ENCODE measurements at places on chromosomes 4 and X.
A peak's percentile ranks its signal among the peaks of the same experiment; 100 is the strongest.

GRCh38 chr4:150140774-150141400, 62.6 kb downstream of the DCLK2 start:
- DNase-seq, result no peak

GRCh38 chrX:130211415-130212186, 39.8 kb downstream of the RAB33A start:
- DNase-seq, result no peak

DNA sequence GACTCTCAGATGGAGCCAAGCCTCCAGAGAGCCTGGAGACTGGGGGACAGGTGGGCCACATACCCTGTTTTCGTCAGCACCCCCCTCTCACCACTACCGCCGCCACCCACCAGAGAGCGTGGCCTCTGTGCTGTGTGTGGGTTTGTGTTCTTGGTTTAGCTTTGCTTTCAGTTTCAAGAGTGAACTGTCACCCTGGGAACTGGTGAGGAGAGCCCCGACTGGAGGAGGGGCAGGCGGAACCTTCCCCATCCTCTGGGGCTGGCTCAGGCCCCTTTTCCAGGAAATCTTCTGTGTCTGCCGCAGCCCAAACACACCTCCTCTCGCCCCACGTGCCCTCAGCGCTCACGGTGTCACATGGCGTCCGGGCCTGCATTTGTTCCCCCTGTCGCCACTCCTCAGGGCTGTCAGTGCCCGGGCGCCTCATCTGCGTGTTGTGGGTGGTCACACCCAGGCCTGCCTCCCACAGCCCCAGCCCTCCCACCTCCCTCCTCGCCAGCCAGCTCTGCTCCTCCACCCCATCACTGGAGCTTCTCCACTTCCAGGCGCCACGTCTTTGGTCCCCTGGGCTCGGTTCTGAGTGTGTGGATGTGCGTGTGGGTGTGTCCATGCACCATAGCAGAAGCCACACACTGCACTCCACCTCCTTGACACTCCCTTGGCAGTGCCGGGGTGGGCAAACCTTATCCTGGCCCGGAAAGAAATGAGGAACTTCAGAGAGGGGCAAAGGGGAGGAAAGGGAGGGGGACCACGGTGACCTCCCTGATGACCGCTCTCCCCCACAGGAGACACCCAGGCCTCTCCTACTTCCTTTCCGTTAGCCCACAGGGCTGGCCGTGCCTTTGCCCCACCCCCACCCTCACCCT, 27.8 kb downstream of the ELF4 start:
- no peak for DNase-seq

GRCh38 chrX:11290416-11291102, 2.7 kb upstream of the AMELX start:
- no peak for DNase-seq

- DNase-seq, result no peak
Measured at GRCh38 chr4:24736066-24736465, 59.3 kb upstream of the SOD3 start.

- DNase-seq, result no peak
Measured at GRCh38 chrX:12790885-12791256, 341 bp upstream of the PRPS2 start.

DNA sequence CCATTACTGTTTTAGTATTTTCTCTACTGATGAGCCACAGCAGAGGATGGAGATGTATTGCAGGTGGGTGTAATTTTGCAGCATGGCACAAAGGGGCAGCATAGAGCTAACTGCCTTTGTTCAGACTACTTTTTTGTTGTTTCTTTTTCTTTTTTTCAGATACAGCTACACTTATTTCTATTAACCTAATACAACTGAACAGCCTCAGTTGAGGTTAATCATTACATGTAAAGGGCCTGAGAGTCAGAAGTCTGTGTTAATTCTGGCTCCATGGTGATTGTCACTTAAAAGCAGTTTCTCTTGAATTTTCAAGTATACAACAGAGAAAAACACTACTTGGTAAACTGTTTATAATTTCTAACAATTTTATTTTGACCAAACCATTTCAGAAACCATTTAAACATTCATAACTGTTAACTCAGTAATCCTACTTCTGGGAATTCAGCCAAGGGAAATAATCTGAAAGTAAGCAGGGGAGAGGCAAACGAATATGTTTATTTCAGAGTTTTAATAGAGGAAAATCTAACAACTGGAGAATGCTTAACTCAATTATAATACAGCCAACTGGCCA, 13.9 kb upstream of the PPEF2 start:
- DNase-seq, result peak; percentile 22

GRCh38 chr4:12612876-12613275, 871.3 kb downstream of the RAB28 start:
- DNase-seq, result no peak

GRCh38 chrX:87045352-87045751, 472.2 kb upstream of the KLHL4 start:
- DNase-seq, result no peak

DNA sequence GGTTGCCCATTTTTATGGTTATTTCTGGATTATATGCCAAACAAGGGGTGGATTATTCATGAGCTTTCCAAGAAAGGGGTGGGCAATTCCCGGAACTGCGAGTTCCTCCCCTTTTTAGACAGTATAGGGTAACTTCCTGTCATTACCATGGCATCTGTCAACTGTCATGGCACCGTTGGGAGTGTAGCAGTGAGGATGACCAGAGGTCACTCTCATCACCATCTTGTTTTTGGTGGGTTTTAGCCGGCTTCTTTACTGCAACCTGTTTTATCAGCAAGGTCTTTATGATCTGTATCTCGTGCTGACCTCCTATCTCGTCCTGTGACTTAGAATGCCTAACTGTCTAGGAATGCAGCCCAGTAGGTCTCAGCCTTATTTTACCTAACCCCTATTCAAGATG, 57.6 kb downstream of the SH3KBP1 start:
- DNase-seq, result no peak

- no peak for DNase-seq
Measured at GRCh38 chr4:176367771-176368465, 48.2 kb downstream of the SPCS3 start.

DNA sequence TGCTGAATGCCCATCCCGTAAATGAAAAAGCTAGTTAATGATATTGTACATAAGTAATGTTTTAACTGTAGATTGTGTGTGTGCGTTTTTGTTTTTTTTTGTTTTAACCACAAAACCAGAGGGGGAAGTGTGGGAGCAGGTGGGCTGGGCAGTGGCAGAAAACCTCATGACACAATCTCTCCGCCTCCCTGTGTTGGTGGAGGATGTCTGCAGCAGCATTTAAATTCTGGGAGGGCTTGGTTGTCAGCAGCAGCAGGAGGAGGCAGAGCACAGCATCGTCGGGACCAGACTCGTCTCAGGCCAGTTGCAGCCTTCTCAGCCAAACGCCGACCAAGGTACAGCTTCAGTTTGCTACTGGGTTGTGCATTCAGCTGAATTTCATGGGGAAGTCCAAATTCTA, at the start of gene SPP1:
Gene SPP1, plus strand, starts transcription at position 249 of the 400 bp plus-strand sequence. CDS start 1,182 bp downstream, outside the sequence.
- DNase-seq, result no peak

DNA sequence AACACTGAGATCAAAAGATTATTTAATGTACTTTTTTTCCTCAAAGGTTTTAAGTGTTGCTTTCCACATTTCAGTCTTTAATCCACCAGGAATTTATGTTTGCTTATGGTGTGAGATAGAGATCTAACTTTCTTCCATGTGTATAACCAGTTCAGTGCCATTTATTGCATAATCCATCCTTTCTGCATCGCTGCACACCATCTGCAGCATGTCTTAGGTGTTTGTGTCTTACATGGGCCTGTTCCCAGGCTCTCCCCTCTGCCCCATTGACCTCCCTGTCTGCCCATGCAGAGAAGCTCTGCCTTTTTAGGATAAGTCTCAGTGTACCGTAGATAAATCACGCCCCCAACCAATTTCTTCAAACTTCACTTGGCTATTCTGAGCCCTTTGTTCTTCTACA, 30.3 kb downstream of the NSDHL start:
- DNase-seq, result no peak

GRCh38 chrX:2376166-2376565, 124.6 kb downstream of the DHRSX start:
- no peak for DNase-seq

- DNase-seq, result no peak
Measured at GRCh38 chr4:109928327-109929045, 15.8 kb downstream of the EGF start.

GRCh38 chr4:188971125-188971524, 831.9 kb downstream of the TRIML1 start:
- DNase-seq, result no peak

DNA sequence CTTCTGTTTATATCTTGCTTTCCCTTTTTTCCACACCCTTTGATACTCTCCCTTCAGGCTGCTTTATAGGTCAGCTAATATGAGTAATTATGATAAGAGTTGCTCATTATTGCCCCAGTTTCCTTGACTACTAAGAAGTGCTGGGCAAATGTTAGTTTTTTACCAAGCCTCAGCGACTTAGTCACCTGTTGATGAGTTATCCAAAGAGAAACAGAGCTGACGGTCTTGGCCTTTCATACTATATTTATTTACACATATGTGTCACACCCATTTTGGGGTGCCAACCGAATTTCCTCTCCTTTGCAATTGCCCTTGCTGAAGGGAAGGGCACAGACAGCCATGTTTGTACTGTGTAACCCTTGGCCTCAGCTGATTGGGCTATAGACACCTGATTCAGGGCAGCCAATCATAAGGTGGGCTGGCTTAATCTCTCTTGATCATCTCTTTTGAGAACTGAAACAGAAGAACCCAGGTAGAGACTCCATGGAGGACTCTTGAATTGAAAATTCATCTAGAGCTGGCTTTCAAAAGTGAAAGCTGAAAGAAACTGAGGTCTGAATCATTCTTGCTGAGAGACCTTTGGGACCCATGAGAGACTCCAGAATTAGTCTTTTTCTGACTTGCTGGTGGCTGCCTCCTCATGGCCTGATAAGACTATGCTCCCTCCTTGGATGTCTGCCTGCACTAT, 111.7 kb upstream of the RPS6KA3 start:
- DNase-seq, result no peak

- DNase-seq, result no peak
Measured at GRCh38 chr4:25861951-25862410, 807 bp downstream of the SEL1L3 start.

DNA sequence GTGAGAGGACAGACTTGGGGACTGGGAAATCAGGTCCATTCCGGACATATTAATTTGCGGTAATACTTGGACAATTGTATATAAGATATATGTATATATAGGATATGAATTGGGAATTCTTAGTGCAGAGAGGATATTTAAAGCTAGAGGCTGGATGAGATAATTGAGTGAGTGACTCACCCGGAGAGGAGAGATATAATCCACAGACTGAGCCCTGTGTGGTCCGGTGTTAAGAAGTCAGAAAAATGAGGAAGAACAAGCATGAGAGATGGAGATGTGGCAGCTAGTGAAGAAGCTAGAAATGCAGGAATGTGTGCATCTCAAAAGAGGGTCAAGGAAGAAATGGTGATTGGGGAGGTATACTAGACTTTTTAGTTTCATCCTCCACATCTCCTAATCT, 336.2 kb downstream of the SLC7A11 start:
- no peak for DNase-seq

DNA sequence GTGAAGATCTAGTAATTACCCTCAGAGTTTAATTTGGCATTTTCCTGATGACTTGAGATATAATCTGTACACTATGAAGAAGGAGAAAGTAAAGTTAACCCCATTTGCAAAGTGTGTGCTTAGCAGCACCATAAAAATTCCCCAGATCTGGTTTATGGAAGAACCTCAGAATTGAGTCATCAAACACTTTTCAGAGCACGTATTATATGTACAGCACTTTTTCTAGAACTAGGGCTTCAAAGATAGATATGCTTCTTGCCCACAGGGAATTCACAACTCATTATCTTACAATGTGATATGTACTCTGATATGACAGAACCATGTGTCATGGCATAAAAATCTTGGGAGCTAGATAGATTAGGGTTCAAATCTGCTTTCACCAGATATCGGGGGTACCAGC, 150.9 kb downstream of the SLC10A7 start:
- no peak for DNase-seq

DNA sequence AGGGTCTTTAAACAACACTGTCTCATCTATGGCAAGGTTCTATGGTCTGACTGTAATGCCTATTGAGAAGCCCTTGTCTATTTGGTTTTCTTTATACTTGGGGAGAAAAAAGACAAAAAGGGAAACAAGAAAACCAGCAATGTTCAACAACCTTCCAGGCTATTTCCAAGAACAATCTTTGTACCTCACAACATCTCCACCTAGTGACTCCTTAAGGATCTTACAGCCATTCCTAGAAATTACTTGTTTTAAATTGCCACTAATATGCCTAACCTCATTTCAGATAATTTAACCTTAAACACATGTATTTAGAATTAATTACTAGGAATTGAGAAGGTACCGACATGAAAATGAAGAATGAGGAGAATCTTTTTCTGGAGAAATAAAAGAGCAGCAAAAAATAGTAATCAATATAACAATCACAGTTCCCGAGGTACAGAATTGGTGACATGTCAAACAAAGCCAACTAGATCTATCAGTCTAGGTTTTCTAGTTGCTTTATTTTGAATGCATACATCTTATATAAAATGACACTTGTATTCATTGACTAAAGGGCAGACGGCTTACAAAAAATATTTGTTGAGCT, 1.6 kb upstream of the RBM46 start:
- DNase-seq, result peak; percentile 10

- no peak for DNase-seq
Measured at GRCh38 chr4:7757501-7758471, 181.9 kb downstream of the AFAP1 start.

DNA sequence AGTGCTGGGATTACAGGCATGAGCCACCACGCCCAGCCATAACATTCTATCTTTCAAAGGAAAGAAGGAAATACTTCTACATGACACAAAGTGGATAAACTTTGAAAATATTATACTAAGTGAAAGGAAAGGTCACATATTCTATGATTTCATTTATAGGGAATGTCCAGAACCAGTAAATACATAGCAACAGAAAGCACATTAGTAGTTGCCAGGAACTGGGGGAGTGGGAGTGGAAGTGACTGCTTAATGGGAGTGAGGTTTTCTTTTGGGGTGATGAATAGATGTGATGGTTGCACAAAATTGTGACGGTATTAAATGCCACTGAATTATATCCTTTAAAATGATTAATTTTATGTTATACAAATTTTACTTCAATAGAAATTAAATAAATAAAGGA, 95.7 kb upstream of the IL15 start:
- DNase-seq, result no peak

DNA sequence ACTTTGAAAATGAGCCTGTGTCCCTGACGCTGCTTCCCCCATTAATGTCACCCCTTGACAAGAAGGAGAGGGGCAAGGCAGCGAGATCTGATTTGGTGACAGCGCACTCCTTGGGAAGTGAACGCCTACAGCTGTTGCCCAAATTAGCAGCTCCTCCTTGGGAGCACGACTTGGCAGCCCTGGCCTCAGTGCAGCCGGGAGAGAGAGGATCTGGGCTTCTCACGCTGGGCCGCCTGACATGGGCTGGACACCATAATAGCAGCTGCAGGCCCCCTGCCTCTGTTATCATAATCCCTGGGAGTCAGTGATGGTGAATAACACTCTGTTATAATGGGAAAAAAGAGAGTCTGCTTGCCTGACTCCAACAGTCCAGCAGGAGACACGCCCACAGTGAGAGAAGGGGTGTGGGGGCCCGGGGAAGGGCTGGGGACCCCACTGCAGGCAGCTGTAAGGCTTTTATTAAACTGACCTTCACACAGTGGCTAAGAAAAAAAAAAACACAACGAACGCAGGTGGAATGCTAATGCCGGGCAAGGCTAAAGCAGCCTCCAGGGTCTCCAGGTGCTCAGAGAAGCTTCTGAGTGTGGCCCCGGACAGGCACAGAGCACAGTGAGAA, 73.3 kb downstream of the PSAPL1 start:
- no peak for DNase-seq

- no peak for DNase-seq
Measured at GRCh38 chrX:8955511-8955910, 78.4 kb downstream of the FAM9B start.

Data from NCI-H2081 (cell line).